ENCODE measurements at places on chromosomes 2 and 18. TPM values are rescaled to one million over a fixed set of nuclear protein-coding genes. Genes with fewer than 3 reads are reported as not detected.
A peak's percentile ranks its signal among the peaks of the same experiment; 100 is the strongest.

ZSCAN30 gene
- 18.3 TPM for total RNA-seq

MAP3K19 gene
- total RNA-seq = 23.2 TPM

SMC6 gene
- total RNA-seq = 16.8 TPM

RGPD3 gene
- total RNA-seq = 0.60 TPM

DNA sequence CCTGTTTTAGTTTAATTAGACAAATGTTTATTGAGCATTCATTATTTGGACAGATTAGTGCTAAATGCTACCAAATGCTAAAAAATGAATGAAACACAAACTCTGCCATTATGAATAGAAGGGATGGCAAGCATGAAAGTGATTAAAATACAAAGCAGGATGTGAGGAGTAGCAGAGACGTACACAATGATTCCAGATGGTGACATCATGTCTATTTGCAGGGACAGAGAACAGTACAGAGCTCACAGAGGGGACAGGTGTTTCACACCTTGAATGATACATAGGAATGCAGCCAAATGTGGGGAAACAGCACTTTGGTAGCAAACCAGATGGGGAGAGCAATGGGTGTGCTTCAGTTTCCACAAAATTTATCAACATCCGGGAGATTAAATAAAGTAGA, 76.3 kb downstream of the CD226 start:
- no peak overlapping the region for H3K27ac ChIP-seq
- no peak for DNase-seq
- H3K27me3 ChIP-seq = no peaks in the 10 kb centered on the region
- no peak overlapping the region for H3K4me3 ChIP-seq
- no peaks in the 10 kb centered on the region for H3K36me3 ChIP-seq

DNA sequence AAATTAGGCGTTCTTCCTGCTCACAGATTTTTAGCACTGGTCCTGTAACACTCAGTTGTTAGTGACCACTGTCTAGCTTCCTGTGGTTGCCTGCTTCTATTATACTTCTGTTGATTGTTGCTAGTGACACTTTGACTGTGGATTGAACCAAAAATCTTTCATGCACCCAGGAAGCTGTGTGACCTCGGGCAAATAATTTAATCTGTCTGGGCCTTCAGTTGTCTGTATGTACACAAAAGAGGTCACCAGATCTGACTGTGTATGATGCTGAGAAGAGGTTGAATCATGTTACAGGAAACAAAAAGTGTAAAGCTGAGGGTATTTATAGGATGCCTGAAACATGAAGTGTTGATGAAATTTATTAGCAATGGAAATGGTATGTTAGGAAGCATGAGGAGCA, 12.7 kb downstream of the ICOS start:
- H3K36me3 ChIP-seq = no peaks in the 10 kb centered on the region
- H3K4me1 ChIP-seq = no peaks in the 10 kb centered on the region
- no peaks in the 10 kb centered on the region for H3K27me3 ChIP-seq

DNA sequence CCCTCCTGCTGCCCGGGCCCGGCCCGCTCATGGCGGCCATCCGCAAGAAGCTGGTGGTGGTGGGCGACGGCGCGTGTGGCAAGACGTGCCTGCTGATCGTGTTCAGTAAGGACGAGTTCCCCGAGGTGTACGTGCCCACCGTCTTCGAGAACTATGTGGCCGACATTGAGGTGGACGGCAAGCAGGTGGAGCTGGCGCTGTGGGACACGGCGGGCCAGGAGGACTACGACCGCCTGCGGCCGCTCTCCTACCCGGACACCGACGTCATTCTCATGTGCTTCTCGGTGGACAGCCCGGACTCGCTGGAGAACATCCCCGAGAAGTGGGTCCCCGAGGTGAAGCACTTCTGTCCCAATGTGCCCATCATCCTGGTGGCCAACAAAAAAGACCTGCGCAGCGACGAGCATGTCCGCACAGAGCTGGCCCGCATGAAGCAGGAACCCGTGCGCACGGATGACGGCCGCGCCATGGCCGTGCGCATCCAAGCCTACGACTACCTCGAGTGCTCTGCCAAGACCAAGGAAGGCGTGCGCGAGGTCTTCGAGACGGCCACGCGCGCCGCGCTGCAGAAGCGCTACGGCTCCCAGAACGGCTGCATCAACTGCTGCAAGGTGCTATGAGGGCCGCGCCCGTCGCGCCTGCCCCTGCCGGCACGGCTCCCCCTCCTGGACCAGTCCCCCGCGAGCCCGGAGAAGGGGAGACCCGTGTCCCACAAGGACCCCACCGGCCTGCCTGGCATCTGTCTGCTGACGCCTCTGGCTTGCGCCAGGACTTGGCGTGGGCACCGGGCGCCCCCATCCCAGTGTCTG, 767 bp downstream of the RHOB start:
- peak; percentile 68 for DNase-seq
- H3K27me3 ChIP-seq = no peaks in the 10 kb centered on the region
- H3K4me3 ChIP-seq = peak overlapping the region; percentile 76
- H3K4me1 ChIP-seq = peaks cover 12% of the 10 kb centered on the region

GRCh38 chr2:29014331-29014730, 33.2 kb downstream of the TOGARAM2 start:
- no peak overlapping the region for H3K4me3 ChIP-seq
- H3K27me3 ChIP-seq = no peaks in the 10 kb centered on the region
- peaks cover 35% of the 10 kb centered on the region for H3K4me1 ChIP-seq
- DNase-seq = no peak
- peak overlapping the region; percentile 27 for H3K27ac ChIP-seq
- H3K36me3 ChIP-seq = no peaks in the 10 kb centered on the region

DNA sequence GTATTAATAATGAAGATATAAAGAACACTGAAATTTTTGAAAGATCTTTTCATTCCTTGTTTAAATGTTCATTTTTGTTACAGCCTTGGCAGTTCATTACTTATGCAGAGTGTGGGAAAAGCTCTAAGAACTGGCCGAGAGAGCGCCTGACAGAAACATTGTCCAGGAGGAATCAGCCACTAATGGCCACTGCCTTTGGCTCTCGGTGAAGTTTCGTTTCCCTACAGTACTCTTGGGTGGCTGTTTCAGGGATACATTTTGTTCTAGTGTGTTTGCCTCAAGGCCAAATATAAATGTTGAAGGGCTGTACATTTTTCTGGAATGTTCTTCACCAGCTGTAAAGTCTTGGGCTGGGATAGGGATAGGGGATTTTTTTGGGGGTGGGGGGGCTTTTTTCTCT, 10.7 kb downstream of the SPTBN1 start:
- H3K4me1 ChIP-seq = peaks cover 24% of the 10 kb centered on the region
- H3K36me3 ChIP-seq = no peaks in the 10 kb centered on the region
- no peak overlapping the region for H3K27ac ChIP-seq
- no peaks in the 10 kb centered on the region for H3K27me3 ChIP-seq

Measured in ovary (tissue), 10 donors.